Neuronal stem cell (in vitro differentiated cells): ENCODE measurements at places on chromosomes 16 and 17.

DNA sequence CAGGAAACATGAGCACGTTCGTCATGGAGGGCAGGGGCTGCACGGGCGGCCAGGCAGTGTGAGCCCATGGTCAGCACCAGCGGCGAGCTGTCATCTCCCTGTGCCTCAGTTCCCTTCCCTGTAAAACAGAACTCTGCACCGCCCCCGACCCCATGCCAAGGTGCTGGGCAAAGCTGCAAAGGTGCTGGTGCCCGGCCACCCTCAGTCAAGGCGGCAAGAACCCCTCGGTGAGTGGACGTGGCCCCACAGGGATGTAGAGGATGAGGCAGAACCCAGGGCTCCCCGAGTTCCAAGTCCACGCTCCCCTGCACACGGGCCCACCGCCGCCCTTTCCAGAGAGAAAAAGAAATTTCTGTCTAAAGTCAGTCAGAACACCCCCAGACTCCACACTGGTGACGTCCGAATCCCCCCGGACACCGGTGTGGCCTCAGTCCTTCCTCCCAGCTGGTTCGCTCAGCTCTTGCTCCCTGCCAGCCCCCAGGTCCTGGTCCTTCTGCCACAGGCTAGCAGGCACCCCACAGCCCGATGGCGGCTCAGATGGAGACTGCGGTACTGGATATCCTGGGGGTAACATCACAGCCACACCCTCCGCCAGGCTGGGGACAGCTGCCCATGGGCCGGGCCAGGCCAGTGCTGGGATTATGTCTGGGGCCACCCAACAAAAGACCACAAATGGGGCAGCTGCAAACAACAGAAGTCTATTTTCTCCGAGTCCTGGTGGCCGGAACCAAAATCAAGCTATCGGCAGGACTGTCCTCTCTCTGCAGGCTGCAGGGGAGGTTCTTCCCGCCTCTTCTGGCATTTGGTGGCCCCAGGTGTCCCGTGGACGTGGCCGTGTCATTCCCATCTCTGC lies 14.4 kb upstream of the BAHCC1 start:
- peaks cover 9% of the 10 kb centered on the region for H3K27me3 ChIP-seq
- no peak overlapping the region for H3K4me3 ChIP-seq
- peaks cover 11% of the 10 kb centered on the region for H3K4me1 ChIP-seq

DNA sequence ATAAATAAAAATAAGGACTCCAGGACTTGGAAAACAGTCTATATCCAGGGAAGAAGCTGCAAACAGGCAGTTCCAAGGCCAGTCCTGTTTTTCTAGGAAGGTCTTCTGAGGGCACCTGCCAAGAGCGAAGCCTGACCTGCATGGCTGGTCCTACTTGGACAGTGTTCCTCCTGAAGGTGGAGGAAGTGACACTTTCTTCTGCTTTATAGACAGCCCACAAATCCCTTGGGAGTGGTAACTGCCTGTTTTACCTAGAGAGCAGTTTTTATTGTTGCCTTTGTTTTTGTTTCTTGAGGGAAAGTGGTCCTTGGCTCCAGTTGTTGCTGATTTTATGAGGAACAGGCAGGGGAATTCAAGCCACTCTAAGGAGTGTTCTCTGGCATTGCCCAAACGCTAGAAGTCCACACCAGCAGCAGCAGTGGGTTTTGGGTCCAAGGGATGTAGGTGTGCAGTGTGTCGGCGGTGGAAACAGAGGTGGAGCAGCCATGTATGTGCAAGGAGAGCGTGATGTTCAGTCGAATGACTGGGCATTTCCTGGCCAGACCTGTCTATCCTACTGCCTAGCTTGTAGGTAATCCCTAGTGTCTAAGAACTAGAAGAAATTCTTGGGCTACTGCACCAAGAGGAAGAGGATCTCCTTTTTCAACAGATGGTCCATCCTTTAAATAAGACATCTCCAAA lies 35.3 kb downstream of the LDHD start:
- no peaks in the 10 kb centered on the region for H3K27me3 ChIP-seq
- H3K27ac ChIP-seq: no peak overlapping the region

DNA sequence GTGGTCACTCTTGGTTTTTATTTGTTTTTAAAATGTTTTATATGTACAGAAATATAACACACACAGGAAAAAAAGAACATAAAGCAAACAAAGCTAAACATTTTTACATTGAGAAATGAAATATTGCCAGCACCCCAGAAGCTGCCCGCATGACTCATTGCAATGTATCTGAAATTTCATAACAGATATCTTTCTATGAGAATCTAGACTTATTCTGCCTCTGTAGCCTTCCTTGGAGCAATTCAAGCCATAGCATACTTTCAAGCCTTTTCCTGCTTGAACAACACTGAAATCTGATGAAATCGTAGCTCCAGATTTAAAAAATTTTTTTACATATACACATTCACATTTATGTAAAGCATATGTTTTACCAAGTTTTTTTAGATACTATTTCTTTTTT lies 86.9 kb downstream of the RBBP6 start:
- no peaks in the 10 kb centered on the region for H3K36me3 ChIP-seq
- no peak for DNase-seq
- H3K27ac ChIP-seq: no peak overlapping the region
- no peaks in the 10 kb centered on the region for H3K4me1 ChIP-seq
- H3K27me3 ChIP-seq: no peaks in the 10 kb centered on the region

GRCh38 chr16:47069313-47069712 lies 74.4 kb downstream of the NETO2 start:
- no peaks in the 10 kb centered on the region for H3K27me3 ChIP-seq
- no peak for DNase-seq
- no peaks in the 10 kb centered on the region for H3K36me3 ChIP-seq
- H3K4me3 ChIP-seq: no peak overlapping the region

DNA sequence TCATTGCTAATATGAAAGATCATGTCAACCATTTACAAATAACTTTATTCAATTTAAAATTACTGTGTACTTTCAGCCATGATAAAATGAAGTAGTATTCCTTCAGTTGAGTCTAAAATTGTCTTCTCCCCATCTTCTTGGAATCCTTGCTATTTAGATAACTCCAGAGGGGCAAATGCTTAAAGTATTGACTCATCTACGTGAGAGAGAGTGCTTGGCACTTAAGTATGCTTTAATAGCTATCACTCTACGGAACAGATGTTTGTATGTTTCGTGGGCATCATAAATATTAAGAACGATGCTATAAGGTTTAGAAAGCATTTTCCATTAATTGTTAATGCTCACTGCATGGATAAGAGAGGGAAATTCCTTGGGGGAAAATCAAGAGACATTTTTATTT lies 69.3 kb upstream of the MED13 start:
- H3K36me3 ChIP-seq: no peaks in the 10 kb centered on the region
- no peaks in the 10 kb centered on the region for H3K4me1 ChIP-seq
- no peak for DNase-seq
- no peak overlapping the region for H3K27ac ChIP-seq
- no peak overlapping the region for H3K4me3 ChIP-seq
- no peaks in the 10 kb centered on the region for H3K27me3 ChIP-seq

- H3K27me3 ChIP-seq: no peaks in the 10 kb centered on the region
- H3K4me1 ChIP-seq: peaks cover 9% of the 10 kb centered on the region
- DNase-seq: no peak
- H3K27ac ChIP-seq: no peak overlapping the region
- peak overlapping the region; percentile 87 for H3K4me3 ChIP-seq
These were observed 722 bp upstream of the SLC38A10 start for GRCh38 chr17:81295676-81296381.

DNA sequence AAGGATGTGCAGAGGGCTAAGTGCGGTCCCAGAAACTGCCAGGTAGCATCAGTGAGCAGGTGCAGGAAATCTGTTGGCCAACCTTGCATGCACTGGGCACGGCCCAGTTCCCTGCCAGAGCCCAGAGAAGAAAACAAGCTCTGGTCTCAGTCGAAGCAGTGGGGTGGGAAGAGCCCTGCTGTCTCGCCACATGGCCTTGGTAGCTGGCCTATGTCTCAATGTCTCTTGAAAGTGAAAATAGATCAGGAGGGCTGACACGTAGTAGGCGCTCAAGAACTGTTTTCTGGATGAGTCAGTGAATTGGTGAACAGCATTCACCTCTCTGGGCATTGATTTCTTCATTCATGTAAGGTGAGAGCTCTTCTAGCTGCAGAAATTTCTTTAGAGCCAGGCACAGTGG lies 90.4 kb downstream of the MARF1 start:
- H3K27ac ChIP-seq: no peak overlapping the region
- peaks cover 12% of the 10 kb centered on the region for H3K4me1 ChIP-seq
- H3K36me3 ChIP-seq: no peaks in the 10 kb centered on the region
- DNase-seq: no peak
- H3K4me3 ChIP-seq: no peak overlapping the region
- no peaks in the 10 kb centered on the region for H3K27me3 ChIP-seq

- no peak overlapping the region for H3K27ac ChIP-seq
- no peak for DNase-seq
- peaks cover 7% of the 10 kb centered on the region for H3K36me3 ChIP-seq
- H3K4me3 ChIP-seq: no peak overlapping the region
- peaks cover 58% of the 10 kb centered on the region for H3K4me1 ChIP-seq
- no peaks in the 10 kb centered on the region for H3K27me3 ChIP-seq
These were observed 111.1 kb downstream of the SDK2 start for GRCh38 chr17:73533127-73533526.

- H3K4me3 ChIP-seq: no peak overlapping the region
- H3K27ac ChIP-seq: no peak overlapping the region
- no peak for DNase-seq
These were observed 73.9 kb upstream of the TOB1 start for GRCh38 chr17:50939795-50940684.

GRCh38 chr17:17533901-17534441 lies 37.8 kb upstream of the RASD1 start:
- H3K36me3 ChIP-seq: no peaks in the 10 kb centered on the region
- H3K4me3 ChIP-seq: no peak overlapping the region

- H3K27ac ChIP-seq: no peak overlapping the region
- no peaks in the 10 kb centered on the region for H3K27me3 ChIP-seq
- H3K36me3 ChIP-seq: no peaks in the 10 kb centered on the region
- DNase-seq: no peak
- no peak overlapping the region for H3K4me3 ChIP-seq
- peaks cover 2% of the 10 kb centered on the region for H3K4me1 ChIP-seq
These were observed 33.4 kb downstream of the CDH13 start for GRCh38 chr16:82660075-82660645.

DNA sequence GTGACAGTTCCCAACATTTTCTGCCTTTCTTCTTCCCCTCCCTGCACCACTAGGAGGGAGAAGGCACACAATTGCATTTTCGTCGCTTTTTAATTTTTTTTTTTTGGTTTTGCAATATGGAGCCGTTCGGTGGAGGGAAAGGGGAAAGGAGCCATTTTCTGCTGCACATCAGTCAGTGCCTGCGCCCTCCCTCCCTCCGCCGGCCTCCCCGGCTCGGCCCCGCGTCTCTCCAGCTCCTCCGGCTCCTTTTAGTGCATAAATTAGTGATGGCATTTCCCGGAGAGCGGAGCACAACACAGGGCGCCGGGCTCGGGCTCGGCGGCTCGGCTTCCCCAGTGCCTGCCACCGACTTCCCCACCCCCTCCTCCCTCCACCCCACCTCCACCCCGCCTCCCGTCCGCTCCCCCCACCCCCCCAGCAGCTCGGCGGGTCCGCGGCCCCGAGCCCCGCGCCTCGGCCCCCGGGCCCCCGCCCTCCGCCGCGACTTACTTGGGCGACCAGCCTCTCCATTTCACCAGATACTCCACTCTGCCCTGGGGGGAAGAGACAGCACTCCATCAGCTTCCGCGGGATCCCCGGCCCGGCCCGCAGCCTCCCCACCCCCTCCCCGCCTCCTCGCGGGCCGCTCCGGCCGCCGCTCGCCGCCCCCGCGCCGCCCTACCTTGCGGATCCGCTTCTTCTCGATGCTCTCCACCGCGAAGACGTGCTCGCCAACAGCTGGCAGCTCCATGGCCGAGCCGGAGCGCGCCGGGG lies 542 bp downstream of the CBX4 start:
- DNase-seq: no peak
- peak overlapping the region; percentile 88 for H3K27ac ChIP-seq
- H3K36me3 ChIP-seq: peaks cover 42% of the 10 kb centered on the region
- peak overlapping the region; percentile 86 for H3K4me3 ChIP-seq

DNA sequence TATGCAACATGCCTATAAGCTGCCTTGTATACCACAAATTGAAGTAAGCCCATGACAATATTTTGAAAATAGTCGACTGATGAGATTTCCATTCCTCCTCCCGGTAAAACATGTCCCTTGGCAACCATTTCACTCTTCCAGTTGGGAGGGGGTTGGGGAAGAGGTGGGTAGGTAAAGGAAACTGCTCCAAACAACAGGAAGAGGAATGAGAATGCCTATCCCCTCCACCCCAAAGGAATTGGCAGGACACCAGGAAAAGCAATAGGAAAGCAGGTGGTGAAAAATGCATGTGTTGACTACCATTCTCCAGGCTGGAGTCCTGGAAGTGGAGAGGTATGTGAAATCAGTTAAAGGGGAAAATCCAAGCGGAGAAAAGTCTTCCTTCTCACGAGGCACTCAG lies 455.9 kb upstream of the PSMD7 start:
- no peaks in the 10 kb centered on the region for H3K27me3 ChIP-seq
- no peak for DNase-seq

DNA sequence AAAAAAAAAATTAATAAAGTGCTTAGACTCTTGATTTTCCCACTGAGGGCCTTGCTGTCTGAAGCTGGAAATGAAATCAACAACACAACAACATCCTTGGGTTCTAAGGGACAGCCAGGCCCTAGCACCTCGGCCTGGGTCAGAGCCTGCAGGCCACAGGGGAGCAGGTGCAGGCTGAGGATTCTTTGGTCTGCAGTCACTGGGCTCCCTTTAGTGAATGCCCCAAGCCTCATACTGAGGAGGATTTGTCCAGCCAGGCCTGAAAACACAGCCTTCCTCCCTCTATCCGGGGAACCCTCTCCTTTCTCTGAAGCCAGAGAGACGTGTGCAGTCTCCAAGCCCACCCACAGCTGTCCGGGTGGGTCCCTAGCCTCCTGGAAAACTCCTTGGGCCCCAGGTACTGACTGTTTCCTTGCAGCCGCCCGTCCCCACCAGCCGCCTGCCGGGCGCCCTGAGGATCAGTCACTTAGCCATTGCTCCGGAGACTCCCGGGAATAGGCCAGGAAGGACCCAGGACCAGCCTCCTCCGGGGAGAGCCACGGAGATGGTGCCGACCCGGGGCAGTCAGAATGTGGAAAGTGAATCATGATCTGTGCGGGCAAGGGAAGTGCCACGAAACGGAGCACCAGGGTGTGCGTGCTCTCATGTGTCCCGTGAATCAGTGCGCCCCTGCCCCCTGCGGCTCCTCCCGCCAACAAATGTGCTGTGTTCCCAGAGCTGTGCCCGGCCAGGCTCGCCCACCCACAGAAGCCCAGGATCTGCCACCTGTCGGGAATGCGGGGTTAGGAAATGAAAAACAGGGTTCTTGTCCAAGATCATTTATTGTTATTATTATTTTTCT lies 91.0 kb downstream of the RTN4RL1 start:
- no peak for DNase-seq
- H3K27me3 ChIP-seq: no peaks in the 10 kb centered on the region
- H3K4me3 ChIP-seq: no peak overlapping the region
- no peak overlapping the region for H3K27ac ChIP-seq
- no peaks in the 10 kb centered on the region for H3K36me3 ChIP-seq

DNA sequence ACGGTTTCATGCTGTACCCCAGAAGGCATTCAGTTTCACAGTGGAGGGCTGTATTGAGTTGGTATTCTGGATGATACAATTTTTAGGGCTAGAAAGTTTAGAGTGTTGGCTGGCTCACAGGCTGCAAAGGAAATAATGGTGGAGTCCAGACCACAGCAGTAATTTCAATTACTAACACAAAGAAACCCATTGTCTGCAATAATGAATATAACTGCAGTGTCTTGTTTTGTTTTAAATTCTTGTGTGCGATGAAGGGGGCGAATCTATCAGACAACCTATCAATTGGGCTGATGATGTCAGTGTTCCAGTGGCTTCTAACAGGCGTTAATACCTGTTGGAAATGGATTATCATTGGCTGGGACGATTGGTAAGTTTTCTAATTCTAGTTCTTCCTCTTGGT lies 1.5 kb downstream of the SP2 start:
- H3K27me3 ChIP-seq: no peaks in the 10 kb centered on the region
- H3K4me3 ChIP-seq: peak overlapping the region; percentile 97
- no peak overlapping the region for H3K27ac ChIP-seq
